ENCODE measurements at places on chromosomes 4 and X.

GRCh38 chr4:48343035-48343434 is 1.7 kb downstream of the SLAIN2 start:
- DNase-seq, result no peak

- no peak for DNase-seq
These were observed 16.6 kb upstream of the ZNF718 start for GRCh38 chr4:107444-108429.

DNA sequence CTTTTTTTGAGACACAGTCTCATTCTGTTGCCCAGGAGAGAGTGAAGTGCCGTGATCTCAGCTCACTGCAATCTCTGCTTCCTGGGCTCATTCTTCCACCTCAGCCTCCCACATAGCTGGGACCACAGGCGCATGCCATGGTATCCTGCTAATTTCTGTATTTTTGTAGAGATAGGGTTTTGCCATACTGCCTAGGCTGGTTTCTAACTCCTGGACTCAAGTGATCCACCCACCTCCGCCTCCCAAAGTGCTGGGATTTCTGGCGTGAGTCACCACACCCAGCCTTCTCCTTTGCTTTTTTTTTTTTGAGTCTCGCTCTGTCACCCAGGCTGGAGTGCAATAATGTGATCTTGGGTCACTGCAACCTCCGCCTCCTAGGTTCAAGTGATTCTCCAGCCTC is 94.1 kb downstream of the PDS5A start:
- no peak for DNase-seq

- no peak for DNase-seq
These were observed 207.5 kb upstream of the FTHL17 start for GRCh38 chrX:31279359-31279758.

DNA sequence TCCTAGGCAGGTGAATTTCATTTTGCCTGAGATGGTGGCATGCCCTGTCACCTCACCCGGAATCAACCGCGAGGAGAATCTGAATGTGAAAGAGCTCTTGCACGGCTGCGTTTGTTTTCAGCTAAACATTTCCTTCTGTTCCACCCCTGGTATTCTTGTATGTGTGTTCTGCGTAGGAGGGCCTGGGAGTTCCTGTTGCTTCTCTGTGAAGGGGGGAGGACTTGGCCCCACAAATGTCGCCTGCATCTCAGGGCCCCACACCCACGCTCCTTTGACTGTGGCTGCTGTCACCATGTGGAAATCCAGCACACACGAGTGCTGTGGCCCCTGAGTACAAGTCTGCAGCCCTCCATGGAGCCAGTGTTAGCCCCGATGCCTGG is 45.8 kb upstream of the CLCN4 start:
- peak; percentile 45 for DNase-seq

- no peak for DNase-seq
These were observed 27.3 kb upstream of the RAI2 start for GRCh38 chrX:17888421-17888820.

- DNase-seq, result no peak
These were observed at the start of gene GLRA3 for GRCh38 chr4:174828845-174829701. TSS of gene GLRA3 (minus strand) at chr4:174829247. CDS start at chr4:174828811, 436 bp downstream.

- peak; percentile 82 for DNase-seq
These were observed 135.6 kb downstream of the TSPAN5 start for GRCh38 chr4:98522636-98523395.

GRCh38 chr4:80213117-80213815 is 16.0 kb downstream of the PRDM8 start:
- DNase-seq, result peak; percentile 54

GRCh38 chr4:123826896-123827295 is 430.3 kb downstream of the SPRY1 start:
- DNase-seq, result peak; percentile 61

DNA sequence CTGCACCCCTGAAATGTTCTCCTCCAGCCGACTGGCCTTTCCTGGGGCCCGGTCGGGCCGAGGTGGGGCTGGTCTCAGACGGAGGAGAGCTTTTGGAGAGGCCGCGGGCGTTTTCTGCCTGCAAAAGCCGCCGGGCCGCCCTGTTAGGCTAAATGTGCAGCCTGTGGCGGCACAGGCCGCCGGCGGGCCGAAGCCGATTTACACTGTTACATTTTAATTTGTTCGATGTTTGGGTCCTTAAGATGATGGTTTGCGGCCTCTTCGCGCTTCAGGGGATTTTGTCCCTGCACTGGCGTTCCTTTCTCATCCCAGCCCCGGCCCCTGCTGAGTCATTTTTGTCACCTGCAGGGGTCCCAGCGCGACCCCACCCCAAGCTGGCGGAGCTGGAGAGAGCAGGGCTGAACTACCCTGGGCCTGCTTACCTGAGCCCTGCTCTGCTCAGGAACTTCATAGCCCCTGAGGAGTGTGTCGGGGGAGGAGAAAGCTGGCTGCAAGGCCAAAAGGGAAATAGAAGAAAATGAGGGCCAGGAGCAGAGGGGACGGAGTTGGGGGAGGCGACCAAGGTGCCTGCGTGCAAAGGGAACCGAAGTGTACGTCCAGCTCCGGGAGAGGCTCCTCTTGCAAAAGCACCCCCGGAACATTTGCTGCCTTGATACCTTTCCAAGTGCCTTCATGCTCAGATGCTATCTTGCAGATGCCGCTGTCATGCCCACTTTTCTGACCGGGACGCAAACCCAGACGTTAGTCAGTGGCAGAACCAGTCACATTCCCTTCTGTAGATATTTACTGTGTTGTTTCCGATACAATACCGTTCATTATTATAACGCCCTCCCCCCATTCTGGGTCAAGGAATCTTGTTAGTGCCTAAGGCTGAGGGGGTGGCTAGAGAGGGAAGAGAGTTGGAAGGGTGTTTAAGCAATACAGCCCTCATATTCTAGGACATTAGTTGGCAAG is 977 bp upstream of the RBBP7 start:
- peak; percentile 19 for DNase-seq

GRCh38 chr4:47705326-47705981 is 132.4 kb downstream of the CORIN start:
- peak; percentile 9 for DNase-seq

DNA sequence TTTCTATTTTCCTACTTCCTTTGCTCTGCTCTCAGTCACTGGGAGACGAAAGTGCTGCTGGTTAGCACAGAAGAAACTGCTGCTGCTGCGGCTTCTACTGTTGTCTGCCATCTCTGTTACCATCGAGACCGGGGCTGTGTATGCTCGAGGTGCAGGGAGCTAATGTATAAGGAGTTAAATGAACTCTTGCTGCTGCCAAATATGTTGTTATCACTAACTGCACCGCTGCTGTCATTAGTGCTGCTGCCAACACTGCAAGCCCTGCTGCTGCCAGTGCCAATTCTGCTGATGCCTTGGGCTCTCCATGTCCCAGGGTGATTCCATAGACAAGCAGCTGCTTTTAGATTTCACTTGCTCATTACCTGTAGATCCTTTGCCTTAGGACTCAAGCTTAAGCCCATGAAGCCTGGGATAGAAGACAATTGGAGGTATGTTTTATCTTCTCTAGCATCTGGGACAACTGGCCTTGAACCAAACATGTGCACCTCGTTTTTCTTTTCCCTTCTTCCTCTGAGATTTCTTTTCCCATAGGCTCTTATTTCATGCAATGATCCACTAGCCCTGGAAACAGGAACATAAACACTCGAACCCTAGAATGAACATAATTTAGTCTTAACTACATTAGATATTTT is 107.8 kb downstream of the CCSER1 start:
- no peak for DNase-seq

- DNase-seq, result no peak
These were observed 336.5 kb downstream of the BMPR1B start for GRCh38 chr4:95093936-95094929.

GRCh38 chrX:32524385-32524784 is 687.0 kb downstream of the DMD start:
- DNase-seq, result no peak

GRCh38 chr4:184884883-184885282 is 59.1 kb upstream of the ACSL1 start:
- DNase-seq, result no peak

DNA sequence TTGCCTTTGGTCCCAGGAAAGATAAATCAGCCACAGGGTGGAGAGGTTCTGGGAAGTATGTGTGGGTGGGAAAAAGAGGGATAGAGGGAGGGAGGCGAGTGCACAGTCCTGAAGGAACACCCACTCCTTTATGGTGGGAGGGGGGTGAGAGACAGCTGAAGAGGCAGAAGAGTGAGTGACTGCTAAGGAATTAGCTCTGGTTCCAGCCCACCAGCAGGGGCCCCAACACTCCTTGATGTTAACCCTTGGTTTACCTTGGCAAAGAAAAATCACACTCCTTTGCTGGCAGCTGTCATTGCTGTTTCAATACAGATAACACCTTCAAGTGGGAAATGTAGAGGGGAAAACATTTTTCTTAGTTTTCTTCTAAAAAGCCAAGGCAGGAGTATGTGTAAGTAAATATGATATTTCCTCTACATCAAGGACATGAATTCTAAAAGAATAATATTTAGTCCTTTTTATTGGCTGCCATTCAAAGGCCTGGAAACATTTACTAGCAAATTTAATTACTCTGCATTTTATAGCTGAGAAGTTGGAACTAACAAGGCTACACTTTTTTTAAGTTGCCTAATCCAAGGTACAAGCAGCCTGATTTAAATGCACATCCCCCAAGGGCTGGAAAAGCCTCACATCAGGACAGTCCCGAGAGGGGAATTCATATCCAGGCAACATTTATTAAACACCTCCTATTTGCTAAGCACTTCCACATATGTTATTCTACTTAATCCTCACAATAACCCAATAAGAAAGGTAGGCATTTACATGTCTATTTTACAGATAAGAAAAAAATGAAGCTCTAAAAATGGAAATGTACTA is 81.7 kb downstream of the HS6ST2 start:
- DNase-seq, result no peak

- DNase-seq, result peak; percentile 94
These were observed 19.4 kb downstream of the SORBS2 start for GRCh38 chr4:185792384-185793115.

GRCh38 chr4:95141361-95141760 is 383.6 kb downstream of the BMPR1B start:
- DNase-seq, result peak; percentile 56

DNA sequence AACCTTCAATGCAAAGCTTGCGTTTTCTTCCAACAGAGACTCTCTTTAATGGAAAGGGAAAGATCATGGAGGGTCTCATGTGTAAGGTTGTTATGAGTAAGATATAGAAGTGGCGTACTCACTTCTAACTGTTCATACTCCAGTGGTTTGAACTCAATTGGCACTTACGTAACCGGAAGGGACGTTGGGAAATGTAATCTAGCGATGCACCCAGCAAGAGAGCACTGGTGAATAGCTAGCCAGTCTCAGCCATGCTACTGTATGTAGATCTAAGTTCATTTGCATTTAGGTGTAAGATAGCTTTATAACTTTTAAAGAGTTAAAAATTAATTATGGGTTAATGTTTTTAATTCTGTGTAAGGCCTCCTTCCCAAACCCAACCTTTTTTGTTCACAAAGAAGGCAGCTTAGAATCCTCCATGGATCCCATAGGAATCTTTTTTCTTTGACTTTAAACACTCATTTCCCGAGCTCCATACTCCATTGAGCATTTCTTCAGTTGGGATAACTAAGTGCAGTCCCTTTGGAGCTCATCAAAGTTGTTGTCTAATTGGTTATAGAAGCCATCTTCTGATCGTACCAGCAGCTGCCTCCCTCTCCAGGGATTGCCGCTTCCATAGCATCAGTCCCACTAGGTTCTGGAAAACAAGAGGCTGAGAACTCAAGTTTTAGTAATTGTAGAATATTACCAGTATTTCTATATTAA is 191.1 kb downstream of the RAPGEF2 start:
- no peak for DNase-seq

All from AG10803 (cell line).